ENCODE measurements at places on chromosomes 5 and 9.

DNA sequence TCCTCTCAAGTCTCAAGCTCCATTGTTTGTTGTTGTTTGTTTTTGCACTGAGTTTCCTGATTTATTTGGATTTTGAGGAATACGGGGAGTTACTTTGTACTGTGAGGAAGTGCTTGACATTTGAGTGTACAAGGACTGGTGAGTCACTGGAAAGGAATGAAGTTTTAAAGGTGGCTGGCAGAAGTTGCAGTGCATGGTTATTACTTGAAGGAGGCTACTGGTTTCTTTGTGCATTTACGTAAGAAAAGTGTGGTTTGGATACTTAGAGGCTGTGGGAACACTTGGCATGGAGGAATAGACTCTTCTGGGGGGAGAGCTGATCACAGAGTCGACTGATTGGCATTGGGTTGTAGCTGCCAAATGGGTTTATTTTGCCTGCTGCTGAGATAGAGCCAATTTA lies 919.0 kb downstream of the TAF11L14 start:
- DNase-seq: peak; percentile 60

- DNase-seq: peak; percentile 73
These were observed 1247.0 kb upstream of the ACO1 start for GRCh38 chr9:31137176-31138160.

DNA sequence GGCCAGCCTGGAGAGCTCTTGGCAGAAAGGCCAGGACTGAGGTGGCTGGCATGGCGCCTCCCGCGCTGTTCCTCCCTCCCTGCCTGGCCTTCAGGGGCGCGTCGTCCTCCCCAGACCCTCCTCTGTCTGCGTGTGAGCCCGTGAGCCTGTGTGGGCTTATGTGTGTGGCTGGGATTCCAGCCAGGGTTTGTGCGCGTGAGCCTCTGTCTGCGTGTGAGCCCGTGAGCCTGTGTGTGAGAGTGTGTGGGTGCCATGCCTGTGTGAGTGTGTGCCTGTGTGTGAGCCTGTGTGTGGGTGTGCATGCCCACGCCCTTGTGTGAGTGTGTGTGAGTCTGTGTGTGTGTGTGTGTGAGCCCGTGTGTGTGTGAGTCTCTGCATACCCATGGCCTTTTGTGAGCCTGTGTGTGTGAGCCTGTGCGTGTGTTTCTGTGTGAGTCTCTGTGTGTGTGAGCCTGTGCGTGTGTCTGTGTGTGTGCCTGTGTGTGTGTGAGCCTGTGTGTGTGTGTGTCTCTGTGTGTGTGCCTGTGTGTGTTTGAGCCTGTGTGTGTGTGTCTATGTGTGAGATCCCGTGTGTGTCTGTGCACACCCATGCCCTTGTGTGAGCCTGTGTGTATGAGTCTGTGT lies 13.0 kb downstream of the RXRA start:
- DNase-seq: no peak

GRCh38 chr9:72022841-72023240 lies 37.6 kb downstream of the C9orf57 start:
- peak; percentile 57 for DNase-seq

DNA sequence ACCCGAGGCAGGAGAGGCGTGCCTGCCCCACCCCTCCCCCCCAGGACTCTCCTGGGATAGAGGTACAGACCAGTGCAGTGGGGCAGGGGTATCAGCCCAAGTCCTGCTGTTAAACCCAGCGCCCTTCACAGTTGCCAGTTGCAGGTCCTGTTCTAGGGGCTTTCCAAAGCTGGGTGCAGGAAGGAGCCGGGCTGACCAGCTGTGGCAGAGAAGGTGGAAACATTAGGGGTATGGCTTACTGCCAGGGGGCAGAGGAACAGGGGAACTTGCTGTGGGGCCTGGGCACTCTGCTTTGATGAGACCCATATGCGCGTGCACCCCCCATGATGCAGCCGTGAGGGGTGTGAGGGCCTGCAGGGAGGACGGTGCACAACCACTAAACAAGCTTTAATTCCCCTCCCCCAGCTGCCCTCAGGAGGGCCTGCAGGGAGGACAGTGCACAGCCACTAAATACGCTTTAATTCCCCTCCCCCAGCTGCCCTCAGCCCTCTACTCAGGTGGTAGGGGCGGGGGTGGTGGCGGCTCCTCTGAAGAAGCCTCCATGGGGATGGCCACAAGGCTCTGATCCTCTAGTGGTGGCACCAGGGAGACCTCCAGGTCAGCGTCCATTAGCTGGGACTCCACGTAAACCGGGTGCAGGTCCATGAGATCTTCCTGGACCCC lies 766 bp upstream of the LRRC26 start:
- DNase-seq: no peak

DNA sequence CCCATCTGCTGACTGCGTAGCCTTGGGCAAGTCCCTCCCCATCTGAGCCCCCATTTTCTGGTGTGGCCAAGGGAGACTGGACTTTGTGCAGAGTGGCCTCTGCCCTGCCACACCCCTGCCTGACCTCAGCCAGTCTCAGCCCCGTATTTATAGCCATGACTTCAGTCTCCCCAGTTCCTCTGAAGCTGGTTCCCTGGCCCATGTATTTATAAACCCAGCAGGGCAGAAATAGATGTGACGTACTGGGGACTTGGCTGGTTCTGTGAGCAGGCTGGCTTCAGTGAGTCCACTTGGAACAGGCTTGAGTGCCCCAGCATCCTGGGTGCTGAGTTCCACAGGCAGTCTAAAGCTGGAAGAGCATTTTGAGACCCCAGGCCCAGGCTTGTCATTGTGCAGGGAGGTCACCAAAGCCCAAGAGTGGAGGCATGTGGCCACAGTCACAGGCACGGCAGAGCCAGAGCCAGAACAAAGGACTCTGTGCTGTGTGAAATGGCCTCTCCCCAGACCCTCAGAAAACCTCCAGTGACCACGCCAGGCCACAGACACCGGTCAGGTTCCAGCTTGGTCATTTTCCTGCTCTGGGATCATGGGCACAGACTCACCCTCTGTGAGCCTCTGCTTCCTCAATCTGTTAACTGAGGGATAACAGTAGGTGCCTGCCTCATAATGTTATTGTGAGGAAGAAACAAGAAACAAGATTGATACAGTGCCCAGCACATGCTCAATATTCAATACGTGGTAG lies 30.4 kb upstream of the SYNPO start:
- DNase-seq: no peak

- DNase-seq: no peak
These were observed 165.5 kb downstream of the CACNA1B start for GRCh38 chr9:138043061-138043410.

GRCh38 chr9:136220017-136220729 lies 15.2 kb upstream of the LHX3 start:
- DNase-seq: peak; percentile 85

DNA sequence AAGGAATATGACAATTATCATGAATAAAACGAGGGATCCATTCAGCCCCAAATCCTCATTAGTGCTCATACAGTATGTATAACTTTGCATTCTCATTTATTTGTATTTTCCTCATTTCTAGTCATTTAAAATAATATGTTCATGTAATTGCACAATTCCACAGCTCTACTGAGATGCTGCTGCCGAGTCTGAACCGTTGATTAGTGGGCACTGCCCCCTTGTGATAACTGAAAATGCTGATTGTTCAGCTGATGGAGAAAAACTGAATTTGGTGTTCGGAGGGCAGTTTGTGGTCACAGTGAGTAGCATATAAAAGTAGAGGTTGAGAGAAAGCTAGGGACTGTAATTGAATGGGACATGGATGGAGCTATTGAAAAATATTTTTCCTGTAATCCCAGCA lies 12.2 kb upstream of the GPR151 start:
- DNase-seq: no peak

DNA sequence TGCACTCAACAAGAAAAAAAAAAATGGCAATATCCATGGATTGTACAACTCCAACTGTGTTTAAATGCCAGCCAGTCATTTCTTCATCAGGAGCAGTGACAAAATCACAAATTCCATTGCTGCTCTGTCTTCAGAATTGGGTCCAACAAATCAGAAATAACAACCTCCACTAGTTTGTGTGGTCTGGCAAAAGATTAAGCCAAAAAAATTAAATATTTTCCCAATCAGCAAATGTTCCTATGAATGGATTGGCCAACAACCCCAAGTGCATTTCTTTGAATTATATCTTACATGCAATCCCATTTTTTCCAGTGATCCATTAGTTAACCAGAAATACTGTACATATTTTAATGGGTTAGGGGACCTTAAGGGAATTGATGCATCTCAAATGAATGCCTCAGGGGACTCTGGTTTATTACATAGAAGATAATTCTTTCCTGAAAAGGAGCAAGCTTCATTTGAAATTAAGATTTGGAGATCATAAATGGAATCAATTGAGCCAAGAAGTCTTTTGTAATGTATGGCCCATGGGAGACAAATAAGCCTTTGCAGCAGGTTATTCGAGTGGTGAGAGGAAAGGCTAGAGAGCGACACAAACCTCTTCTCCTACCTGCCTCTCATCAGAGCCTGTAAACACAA lies 131.8 kb downstream of the TLE1 start:
- no peak for DNase-seq

DNA sequence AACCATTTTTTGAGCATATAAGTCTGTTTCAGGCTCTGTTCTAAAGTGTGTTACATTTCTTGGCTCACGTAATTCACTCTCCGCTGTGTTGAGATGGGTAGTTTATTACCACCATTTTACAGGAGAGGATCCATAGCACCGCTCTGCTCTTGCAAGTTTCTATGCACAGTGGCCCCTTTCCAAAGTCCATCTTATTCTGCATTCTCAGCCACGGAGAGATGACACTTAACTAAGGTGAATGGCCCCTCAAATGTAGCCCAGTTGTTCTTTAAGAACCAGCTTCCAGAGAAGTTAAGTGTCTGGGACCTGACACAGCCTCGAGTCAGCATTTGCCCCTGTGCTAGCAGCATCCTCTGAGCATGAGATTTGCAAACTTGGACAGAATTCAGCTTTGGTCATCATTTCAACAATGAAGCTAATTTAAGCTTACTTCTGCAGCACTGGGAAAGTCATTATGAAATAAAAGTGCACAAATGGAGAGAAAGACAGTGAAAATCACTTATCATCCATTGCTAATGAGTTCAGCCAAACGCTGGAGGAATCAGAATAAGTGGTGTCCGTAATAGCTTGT lies 61.9 kb downstream of the FAM78A start:
- no peak for DNase-seq

- DNase-seq: no peak
These were observed 71.8 kb downstream of the EGFLAM start for GRCh38 chr5:38330207-38330606.

GRCh38 chr5:163497315-163497714 lies 8.1 kb upstream of the MAT2B start:
- DNase-seq: no peak
